ENCODE measurements at places on chromosomes 3 and 15. TPM values are rescaled to one million over a fixed set of nuclear protein-coding genes. Genes with fewer than 3 reads are reported as not detected.

GRCh38 chr3:185351396-185351795 lies 11.5 kb upstream of the MAP3K13 start:
- H3K27ac ChIP-seq: no peak overlapping the region
- no peak overlapping the region for H3K4me3 ChIP-seq
- no peaks in the 10 kb centered on the region for H3K4me1 ChIP-seq
- no peaks in the 10 kb centered on the region for H3K36me3 ChIP-seq
- no peaks in the 10 kb centered on the region for H3K27me3 ChIP-seq
- no peak for DNase-seq

- H3K4me3 ChIP-seq: no peak overlapping the region
- H3K36me3 ChIP-seq: peaks cover 45% of the 10 kb centered on the region
- DNase-seq: no peak
- H3K4me1 ChIP-seq: peaks cover 11% of the 10 kb centered on the region
Observed at GRCh38 chr3:70984776-70985482, 598.6 kb downstream of the FOXP1 start.

The NR2C2 gene
- 12.0 TPM for total RNA-seq

The RARRES1 gene
- not detected for total RNA-seq

The B3GNT5 gene
- not detected for total RNA-seq

The UROC1 gene
- total RNA-seq: 0.74 TPM

DNA sequence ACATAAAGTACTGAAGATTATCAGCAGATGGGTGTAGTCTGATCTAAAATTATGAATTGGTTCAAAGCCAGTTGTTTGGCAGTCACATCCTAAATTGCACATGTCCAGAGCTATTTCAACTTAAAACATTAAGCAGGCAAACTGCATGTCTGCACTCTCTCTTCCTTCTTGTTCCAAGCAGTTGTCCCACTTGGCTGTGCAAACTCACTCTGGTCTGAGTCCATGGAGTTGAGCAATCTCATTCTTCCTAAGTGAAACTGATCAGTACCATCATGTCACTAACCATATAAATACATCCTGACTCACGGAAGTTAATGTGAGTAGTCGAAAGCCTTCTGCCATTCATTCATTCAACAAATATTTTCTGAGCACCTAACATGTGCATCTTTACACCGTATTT lies 353.0 kb downstream of the ROBO1 start:
- no peaks in the 10 kb centered on the region for H3K27me3 ChIP-seq
- H3K36me3 ChIP-seq: no peaks in the 10 kb centered on the region
- H3K4me1 ChIP-seq: no peaks in the 10 kb centered on the region
- no peak overlapping the region for H3K27ac ChIP-seq
- H3K4me3 ChIP-seq: no peak overlapping the region

DNA sequence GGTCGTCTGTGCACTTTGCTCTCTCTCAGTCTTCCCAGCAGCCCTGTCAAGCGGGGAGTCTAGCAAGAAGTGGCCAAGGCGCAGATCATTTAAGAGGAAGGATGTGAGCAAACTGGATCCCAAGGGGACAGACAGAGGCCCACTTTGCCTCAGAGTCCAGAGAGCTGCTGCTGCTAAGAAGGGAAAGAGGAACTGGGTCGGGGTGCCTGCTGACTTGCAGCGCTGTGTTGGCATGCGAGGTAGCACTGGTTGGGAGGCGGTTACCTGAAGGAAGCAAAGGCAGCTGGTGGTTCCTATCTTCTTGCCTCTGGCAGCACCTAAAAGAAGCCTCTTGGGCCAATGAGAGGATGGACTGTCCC lies 28.1 kb downstream of the SMAD3 start:
- no peak for DNase-seq
- H3K27me3 ChIP-seq: no peaks in the 10 kb centered on the region
- H3K27ac ChIP-seq: no peak overlapping the region
- no peak overlapping the region for H3K4me3 ChIP-seq

GRCh38 chr3:56951366-56951765 lies 109.1 kb upstream of the SPATA12 start:
- no peaks in the 10 kb centered on the region for H3K27me3 ChIP-seq
- H3K36me3 ChIP-seq: no peaks in the 10 kb centered on the region
- H3K4me3 ChIP-seq: no peak overlapping the region
- H3K4me1 ChIP-seq: peaks cover 11% of the 10 kb centered on the region
- H3K27ac ChIP-seq: no peak overlapping the region

DNA sequence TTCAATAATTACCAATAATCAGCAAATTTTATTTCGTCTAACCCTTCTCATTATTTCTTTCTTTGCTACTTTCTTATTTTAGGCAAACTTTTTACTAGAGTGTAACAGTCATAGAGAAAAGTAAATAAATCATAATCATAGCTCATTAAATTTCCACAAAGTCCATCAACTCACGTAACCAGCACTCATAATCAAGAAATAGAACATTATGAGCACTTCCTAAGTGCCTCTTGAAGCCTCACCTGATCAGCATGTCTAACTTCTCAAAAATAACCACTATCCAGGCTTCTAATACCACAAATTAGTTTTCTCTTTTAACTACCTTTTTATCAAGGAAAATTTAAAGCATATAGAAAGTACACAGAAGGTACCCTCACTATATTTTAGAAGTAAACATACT lies 38.4 kb upstream of the SLC12A8 start:
- H3K27me3 ChIP-seq: no peaks in the 10 kb centered on the region
- no peaks in the 10 kb centered on the region for H3K4me1 ChIP-seq
- H3K36me3 ChIP-seq: no peaks in the 10 kb centered on the region
- DNase-seq: no peak
- no peak overlapping the region for H3K27ac ChIP-seq

All from HepG2 (cell line).